ENCODE measurements at places on chromosomes 7 and 10.

DNA sequence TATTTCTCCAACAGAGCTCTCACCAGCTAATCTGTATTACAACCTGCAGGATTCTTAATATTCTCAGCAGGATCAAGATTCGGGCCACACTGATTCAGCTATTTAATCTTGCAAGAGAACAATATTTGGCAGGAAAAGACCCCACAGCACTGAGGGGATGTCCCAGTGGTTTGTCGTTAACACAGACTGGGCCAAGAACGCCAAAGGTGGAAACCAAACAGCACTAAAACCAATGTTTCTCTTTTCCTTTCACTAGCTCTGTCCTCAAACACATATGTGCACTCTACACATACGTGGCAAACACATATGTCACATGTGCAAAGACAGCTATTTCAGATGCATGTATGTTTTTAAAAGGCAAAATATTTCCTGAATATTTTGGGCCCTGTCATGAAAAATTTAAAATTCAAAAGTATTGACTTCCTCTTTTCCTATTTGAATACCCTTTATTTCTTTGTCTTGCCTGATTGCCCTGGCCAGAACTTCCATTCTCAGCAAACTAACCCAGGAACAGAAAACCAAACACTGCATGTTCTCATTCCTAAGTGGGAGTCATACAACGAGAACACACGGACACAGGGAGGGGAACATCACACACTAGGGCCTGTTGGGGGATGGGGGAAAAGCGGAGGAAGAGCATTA lies 51.7 kb upstream of the NEBL start:
- peak; percentile 60 for DNase-seq

- no peak for DNase-seq
These were observed 11.9 kb upstream of the SUN1 start for GRCh38 chr7:820341-820740.

DNA sequence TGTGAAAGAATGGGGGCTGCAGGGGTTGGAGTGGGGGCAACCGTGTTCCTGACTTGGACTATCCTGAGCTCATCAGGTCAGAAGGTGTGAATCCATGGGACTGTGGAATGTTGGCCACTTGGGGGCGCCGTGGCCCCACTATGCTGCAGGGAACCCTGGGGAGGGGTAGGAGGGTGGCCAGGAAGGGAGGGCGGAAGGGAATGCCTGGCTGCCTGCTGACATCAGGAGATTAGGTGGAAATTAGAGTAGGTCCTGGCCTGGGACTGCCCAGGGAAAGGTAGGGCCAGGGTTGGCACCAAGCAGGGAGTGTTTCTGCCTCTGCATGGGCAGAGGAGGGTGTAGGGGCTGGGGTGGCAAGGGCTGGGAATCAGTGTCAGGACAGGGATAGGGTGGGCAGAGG lies 65.8 kb upstream of the PRSS58 start:
- DNase-seq, result peak; percentile 59

DNA sequence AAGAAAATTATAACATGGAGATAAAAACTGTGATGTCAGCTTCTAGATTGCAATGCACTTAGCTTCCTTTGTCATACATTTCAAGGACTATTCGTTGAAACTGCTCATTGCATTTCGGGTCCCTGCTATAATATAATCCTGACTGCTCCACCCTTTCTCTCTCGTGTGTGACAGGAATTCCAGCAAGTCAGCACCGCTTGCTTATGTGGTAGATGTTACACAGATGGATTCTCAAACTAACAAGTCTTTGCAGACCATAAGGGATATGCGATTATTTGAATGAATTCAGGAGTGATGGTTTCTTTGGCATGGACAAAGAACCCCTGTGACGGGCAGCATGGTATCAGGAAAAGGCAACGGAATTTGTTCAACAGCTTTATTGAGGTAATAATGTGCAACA lies 184.0 kb downstream of the GRID1 start:
- DNase-seq, result no peak

DNA sequence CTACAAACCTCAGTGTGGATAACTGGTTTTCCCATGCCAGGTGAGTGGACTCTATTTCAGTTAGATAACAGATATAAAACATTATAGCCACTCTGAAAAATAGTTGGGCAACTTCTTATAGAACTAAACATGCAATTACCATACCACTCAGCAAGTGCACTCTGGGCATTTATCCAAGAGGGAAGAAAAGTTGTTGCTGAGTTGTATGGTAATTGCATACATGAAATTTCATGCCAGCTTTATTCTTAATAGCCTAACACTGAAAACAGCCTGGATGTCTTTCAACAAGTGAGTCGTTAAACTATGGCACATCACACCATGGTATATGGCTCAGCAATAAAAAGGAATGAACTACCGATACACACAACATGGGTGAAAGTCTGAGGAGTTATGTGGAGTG lies 10.6 kb upstream of the UPP1 start:
- DNase-seq, result no peak

DNA sequence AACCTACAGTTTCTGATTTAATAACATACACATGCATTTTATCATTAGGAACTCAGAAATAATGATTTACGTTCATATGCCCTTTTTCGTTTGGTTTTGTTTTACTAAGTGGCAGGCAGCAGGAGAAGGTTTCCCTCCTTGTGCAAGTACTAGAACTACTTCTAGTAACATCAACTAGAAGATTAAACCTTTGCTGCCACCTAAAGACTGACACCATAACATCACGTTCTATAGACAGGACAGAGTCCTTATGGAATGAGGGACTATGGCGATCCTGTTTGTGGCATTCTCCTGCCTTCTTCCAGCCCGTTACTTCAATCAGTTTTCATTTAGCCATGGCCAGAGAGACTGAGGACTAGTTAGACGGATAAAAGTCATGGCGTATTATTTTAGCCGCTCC lies 53.2 kb downstream of the GAD2 start:
- peak; percentile 67 for DNase-seq

GRCh38 chr10:6044060-6044459 lies 18.1 kb downstream of the IL2RA start:
- DNase-seq, result no peak

GRCh38 chr7:156148995-156149394 lies 336.7 kb upstream of the SHH start:
- no peak for DNase-seq

DNA sequence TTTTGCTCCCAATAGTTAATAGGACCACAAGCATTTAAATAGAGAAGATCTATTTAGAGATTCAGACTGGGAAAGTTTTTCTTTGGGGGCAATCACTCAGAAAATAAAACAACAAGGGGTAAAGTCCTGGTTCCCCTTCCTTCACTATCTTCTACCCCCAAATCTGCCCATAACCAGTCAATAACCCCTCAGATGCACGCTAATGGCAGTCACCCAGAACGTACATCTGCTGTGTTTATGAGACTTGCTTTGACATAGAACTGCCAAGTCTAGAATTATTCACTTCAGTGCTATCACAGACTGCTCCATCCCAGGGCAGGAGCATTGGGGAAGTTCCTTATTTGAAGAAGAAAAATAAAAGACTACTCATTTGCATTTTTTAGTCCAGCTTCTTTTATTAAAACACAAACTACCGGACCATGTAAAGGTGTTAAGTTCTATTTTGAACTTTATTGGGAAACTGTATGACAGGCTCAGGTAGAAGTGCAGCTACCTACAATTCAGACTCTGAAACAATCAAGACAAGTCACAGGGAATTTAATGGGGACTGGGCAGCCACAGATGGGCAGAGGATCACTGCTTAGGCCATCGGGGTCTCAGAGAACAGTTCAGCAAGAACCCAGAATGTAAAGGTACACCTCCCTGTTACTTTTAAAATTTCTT lies 38.4 kb downstream of the ANK3 start:
- peak; percentile 58 for DNase-seq

DNA sequence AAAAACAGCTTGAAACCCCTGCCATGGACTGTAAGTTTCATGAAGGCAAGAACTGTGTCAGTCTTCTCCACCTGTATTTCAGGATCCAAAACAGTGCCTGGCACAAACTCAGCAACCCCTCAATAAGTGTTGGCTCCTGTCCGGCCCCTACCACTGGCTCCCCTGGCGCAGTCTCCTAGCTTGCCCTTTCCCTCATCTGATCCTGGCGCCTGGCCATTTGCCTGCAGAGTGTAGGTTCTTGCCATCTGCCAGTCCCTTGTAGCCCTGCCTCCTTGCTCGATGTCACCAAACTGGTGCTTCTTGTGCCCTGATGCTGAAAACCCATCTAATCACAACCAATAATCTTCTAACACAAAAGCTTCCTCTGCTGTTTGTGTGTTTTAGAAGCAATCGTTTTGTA lies 60.4 kb downstream of the LGI1 start:
- DNase-seq, result no peak

- DNase-seq, result peak; percentile 81
These were observed 433.6 kb upstream of the GALNT17 start for GRCh38 chr7:70698219-70698832.

- peak; percentile 66 for DNase-seq
These were observed 345.5 kb downstream of the REEP3 start for GRCh38 chr10:63866747-63867140.

- peak; percentile 72 for DNase-seq
These were observed 169.5 kb downstream of the SNX13 start for GRCh38 chr7:17770710-17771375.

GRCh38 chr7:127512663-127513062 lies 72.7 kb downstream of the GCC1 start:
- no peak for DNase-seq

GRCh38 chr7:133522501-133522900 lies 269.6 kb downstream of the EXOC4 start:
- no peak for DNase-seq

GRCh38 chr7:94547126-94547525 lies 37.5 kb downstream of the CASD1 start:
- no peak for DNase-seq

GRCh38 chr10:11757454-11757820 lies 15.3 kb downstream of the ECHDC3 start:
- DNase-seq, result peak; percentile 13

DNA sequence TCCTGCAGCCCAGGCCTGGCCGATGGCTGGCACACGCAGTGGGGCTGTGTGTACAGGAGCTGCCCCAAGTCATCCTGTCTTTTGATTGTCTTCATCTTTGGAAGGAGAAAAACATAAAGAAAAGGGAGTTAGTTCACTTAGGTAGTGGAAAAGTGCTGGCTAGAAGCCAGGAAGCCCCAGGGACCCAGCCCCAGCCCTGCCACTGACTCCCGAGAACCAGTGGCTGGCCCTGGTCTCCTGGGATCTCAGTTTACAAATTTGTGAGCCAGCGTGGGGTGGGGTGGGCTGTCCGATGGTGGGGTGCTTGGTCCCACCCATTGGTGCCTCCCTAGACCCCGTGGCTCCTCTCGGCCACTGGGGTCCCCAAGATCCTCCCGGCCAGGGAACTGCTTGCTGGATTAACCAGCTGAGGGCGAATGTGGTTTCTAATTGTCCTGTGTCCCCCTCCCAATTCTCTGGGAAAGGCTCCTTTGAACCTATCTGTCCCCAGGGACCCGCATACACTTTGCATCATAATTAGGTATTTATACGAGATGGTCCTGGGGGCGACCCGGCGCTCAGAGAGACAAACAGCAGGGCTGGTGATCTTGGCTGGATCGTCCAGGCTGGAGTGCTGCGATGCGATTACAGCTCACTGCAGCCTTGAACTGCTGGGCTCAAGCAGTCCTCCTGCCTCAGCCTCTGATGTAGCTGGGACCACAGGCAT lies 16.3 kb upstream of the CHST12 start:
- no peak for DNase-seq

DNA sequence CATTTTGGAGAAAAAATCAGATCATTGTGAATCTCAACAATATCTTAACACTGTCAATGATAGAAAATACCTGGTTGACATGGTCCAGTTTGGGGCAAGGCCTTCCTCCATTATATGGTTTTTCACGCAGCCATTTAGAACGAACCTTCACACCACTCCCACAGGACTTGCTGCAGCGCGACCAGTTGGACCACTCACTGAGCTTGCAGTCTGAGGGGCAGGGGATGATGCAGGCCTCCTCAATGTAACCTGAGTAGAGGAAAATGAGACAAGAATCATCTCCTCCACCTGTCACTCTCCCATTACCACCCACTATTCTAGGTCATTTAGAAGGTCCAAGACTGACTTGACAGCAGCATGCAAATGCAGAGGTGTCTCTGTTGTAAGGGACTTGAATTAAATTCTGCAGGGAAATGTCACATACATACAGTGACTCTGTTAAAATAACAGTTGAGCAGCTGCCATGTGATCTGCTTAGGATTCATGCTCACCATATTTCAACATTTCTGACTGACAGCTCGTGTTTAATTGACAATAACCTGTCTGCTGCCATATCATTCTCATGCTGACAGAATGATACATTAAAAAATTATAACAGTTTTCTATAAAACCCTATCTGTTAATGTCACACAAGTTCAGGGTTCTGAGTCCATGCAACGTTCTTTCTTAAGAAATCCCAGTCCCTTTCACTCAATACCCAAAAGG lies 403.0 kb downstream of the THSD7A start:
- no peak for DNase-seq

DNA sequence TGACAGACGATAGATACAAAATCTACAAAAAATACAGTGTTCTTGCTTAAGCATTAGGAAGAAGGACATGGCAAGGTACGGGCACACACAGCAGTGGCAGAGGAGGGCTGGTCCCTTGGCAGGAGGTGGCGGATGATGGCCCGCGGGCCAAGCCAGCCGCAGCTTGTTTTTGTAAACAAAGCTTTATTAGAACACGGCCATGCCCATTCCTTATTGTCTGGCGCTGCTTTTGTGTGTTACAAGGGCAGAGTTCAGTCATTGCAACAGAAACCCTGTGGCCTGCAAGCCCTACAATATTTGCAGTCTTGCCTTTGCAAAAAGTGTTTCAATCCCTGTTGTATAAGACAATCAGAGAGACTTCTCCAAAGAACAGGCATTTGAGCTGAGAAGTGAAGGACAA lies 30.7 kb downstream of the FGFR2 start:
- no peak for DNase-seq

DNA sequence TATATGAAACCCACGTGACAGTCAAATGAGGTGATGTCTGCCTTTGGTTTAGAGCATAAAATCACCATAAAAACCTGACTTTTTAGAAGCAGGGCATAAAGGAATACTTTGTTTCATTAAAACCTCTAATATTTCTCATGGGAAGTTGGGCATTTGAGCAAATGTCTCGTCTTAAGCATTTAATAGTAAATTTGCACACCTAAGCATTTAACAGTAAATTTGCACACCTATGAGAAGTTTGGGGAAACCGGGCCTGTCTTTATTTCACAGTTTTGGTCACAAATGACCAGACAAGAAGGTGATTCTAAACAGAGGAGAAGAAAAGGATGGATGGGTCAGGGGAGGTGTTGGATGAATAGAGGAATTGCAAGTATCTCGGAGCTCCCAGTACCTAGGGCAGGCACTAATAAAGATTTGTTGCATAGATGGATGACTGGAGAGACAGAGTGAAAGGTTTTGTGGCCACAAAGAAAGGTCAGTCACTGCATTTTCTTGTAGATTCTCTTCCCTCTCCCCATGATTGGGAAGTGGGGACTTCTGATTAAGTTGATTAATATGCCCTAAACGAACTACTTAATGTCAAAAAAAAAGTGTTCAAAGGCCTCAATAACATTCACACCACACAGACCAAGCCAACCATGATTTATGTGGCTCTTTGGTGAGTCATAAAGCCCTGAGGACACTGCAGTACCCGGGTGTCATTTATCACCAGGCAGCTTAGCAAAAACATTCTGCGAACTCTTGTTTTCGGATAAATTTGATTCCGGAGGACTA lies 158.2 kb downstream of the SPAG6 start:
- DNase-seq, result no peak
